Activated T-helper 1 cell treated with anti-CD3 and anti-CD28 coated beads, Interleukin-2, amount 50 U/mL, for 16 hours (primary cell): ENCODE measurements at places on chromosomes 12 and 14.
A peak's percentile ranks its signal among the peaks of the same experiment; 100 is the strongest.

- DNase-seq, result no peak
Measured at GRCh38 chr12:119894916-119895315, 17.8 kb upstream of the CIT start.

- DNase-seq, result no peak
Measured at GRCh38 chr12:49954863-49955830, 4.6 kb downstream of the AQP2 start.

DNA sequence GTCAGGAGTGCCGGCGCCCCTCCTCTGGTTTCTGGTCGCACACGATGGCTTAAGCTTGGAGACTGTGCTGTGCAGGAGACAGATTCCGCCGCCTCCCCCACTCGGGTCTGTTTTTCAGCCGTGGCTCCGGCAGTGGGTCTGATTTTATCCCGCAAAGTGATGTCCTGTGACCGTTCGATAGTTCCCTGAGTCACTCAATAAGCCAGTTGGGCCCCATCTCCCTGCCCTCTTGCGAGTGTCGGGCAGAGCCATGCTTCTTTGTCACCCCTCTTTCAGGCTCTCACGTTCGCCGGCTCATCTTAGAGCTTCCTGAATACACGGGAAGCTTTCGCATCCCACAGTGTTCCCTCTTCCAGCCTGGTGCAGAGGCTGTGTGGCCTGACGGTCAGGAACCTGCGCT, 127.8 kb upstream of the RFLNA start:
- DNase-seq, result no peak

GRCh38 chr12:31896514-31897039, 62.6 kb upstream of the RESF1 start:
- peak; percentile 43 for DNase-seq

DNA sequence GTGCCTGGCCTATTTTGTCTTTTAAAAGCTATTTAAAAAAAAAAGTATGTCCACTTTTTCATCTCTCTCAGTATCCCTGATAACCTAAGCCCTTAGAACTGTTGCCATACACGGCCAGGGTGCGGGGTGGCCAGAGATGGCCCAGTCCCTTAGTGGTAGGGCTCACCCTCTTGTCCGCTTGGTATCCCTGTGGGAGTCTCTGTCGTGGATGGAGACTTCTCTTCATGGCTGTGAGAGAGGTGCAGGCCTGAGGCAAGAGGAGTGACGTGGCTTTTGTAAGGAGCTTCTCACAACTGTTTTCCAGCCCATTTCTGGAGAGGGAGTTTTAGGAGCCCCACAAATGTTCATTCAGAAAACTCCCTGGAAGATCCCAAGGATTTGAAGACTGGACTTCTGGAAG, 26.8 kb downstream of the XRCC3 start:
- no peak for DNase-seq

GRCh38 chr12:89825591-89826449, 117.2 kb upstream of the ATP2B1 start:
- DNase-seq, result no peak

- DNase-seq, result no peak
Measured at GRCh38 chr14:104593241-104593701, 11.3 kb downstream of the TMEM179 start.

DNA sequence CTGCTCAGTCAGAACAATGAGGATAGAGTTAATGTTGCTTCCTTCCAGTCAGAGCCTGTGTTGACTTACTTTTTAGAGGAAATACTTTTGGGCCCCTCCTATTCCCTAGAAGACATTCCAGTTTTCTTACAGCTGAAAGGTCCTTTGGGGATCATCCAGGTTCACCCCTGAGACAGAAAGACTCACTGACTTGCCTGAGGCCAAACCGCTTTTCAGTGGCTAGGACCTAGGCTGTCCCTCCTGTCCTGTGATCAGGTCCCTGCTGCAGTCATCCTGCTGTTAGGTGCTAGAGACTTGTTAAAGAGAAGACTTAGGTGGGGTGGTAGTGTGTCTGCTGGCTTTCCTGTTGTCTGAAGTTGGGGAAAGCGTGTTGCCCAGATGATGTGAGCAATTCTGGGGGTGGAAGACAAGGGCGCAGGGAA, 39.6 kb downstream of the SUSD6 start:
- no peak for DNase-seq

DNA sequence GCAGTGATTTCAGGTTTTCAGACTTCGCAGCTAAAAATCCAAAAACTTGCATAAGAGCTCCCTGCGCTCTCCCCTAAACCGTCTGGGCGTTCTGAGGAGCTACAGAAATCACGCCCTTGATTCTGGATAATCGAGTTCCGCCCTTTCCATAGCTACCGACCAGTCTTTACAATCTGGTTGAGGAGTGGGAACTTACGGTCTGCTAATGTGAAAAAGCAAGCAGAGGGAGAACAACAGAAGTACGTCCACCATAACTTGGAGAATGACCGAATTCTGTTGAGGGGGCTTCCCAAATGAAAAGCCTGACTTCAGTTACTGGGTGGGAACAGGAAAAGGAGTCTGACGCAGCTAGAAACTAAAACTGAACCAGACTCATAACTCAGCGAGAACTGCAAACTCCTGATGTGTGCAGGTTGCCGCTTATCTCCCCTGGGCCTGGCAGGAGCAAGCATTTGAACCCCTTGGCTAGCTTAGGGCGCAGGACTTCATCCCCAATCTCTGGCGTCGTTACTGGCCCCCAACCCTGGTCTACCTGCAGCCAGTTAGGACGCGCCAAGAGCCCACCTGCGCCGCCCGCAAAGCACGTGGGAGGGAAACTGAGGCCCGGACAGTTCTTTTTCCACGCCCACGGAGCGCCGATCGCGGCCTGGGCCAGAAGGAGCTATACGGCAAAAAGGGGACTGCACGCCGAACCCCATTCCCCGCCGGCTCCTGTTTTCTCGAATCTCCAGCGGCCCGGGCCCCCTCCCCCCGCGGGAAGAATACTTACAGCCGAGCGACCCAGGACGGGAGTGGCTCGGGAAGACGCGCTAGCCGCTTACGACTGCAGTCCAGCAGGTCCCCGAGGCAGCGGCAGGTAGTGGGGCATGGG, 838 bp downstream of the LRIG3 start:
- DNase-seq, result no peak

GRCh38 chr12:7729746-7730145, 17.4 kb downstream of the CLEC4C start:
- DNase-seq, result no peak

DNA sequence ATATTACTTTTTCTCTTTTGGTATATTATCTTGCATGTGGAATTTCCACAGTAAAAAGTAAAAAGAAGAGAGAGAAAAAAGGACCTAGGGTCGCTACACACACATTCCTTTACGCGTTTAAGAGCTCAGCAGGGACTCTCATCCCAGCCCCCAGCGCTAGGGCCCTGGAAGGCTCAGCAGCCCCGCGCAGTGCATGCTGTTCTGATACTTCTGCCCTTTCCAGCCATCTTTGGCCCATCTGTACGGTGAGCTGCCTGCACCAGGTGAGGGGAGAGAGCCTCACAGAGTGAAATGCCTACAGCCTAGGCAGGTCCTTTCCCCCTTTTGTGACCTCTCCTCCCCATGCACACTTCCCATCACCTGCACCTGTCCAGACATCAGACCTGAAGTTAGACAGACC, 1.6 kb upstream of the LTBR start:
- no peak for DNase-seq

DNA sequence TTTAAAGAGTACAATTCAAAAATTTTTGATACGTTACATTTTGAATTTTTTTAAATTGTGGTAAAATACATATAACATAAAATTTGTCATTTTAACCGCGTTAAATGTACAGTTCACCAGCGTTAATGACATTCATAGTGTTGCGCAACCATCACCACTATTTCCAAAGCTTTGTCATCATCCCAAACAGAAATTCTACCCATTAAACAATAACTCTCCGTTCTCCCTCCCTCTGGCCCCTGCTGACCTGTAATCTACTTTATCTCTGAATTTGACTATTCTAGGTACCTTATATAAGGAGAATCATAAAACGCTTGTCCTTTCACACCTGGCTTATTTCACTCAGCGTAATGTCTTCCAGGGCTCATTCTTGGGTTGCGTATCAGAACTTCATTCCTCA, 69.1 kb upstream of the DYNC1H1 start:
- no peak for DNase-seq

- no peak for DNase-seq
Measured at GRCh38 chr12:95784915-95785314, 5.6 kb downstream of the NTN4 start.

DNA sequence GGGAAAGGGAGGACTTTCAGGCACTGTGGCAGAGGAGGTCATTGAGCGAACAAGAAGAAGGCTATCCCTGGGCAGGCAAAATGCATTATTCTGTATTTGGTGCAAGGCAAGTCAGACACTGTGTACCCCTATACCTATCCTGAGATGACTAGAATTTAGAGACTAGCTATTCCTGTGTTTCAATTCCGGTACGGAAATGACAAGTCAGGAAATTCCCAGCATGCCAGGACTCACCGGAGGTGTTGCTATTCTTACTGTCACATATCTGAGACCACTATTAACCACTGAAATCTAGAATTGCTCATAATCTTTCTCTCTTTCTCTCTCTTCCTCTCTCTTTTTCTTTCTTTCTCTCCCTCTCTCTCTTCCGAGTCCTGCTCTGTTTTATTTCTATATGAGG, 297.1 kb downstream of the PDZRN4 start:
- DNase-seq, result no peak

DNA sequence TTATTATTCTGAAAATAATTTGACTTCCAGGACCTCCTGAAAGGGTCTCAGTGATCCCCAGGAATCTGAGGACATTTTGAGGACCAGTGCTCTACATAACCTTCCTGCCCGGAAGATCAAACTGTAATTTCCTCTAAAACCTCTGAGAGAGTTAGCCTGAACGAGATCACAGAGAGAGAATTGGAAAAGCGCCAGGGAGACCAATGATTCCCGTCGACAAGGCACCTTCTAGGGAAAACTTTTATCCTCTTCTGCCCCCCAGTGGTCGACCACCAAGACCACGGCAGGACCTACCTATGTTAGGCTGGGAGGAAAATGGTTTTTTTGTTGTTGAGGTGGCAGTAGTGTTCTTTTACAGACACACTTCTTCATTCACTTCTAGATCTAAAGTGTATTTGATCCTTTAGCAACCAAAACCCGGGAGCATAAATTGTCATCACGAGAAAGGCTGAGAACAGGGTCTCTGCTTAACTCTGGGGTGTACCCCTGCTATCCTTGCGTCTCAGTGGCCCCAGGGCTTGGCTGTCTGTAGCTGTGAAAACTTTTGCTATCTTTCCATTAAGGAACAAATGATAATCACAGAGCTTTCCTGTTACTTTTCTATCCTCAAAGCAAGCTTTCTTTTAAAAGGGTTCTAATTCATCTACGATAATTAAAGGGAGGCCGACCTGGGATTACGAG, 62.9 kb upstream of the NID2 start:
- no peak for DNase-seq

- no peak for DNase-seq
Measured at GRCh38 chr14:23536494-23536893, 15.1 kb downstream of the ZFHX2 start.

- no peak for DNase-seq
Measured at GRCh38 chr12:43349863-43350262, 202.1 kb downstream of the ADAMTS20 start.

GRCh38 chr14:24277071-24277470, 5.7 kb upstream of the RABGGTA start:
- DNase-seq, result no peak

DNA sequence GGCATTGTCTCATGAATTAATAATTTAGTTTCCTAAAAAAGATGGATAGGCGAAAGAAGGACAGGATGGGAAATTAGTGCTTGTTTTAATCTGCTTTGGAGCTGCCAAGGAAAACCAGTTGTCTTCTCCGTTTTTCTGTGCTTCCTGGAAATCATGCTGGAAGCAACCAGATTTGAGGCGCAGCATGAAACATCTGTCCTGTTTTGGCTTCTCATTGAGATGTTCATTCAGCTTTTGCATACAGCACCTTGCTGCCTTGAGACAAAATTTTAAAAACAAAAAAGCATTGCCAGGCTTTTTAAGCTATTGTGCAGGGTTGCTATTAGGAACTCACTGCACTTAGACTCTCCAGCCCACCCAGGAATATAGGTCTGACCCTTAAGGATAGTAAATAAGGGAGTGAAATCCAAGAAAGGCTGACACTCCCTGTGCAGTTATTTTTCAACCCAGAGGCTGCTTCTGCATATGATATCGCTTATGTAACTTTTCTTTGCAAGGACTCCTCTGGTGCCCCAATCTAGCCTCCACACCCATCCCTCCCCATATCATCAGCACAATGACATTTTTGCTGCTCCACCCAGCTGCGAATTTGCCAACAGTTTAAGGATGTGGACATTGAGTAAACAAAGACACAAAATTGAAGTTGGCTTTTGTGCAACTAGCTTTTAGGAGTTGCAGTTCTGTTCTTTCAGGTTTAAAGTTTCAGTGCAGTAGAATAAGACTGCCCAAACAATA, 46.9 kb upstream of the MDM1 start:
- no peak for DNase-seq

DNA sequence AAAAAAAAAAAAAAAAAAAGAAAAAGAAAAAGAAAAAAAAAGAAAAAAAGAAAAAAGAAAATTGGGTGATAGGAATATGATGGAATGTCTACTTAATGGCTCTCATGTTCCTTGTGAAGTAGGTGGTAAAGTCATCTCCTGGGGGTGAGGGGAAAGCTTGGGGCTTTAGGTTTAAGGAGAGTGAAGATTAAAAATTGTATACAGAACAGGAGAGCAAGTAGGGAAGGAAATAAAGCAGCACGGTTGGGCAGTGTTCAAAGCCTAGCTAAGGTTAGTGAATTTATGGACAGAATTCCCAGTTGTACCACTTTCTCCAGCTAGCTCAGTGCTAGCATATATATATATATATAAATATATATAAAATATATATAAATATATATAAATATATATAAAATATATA, 40.0 kb upstream of the SLC2A13 start:
- DNase-seq, result no peak

DNA sequence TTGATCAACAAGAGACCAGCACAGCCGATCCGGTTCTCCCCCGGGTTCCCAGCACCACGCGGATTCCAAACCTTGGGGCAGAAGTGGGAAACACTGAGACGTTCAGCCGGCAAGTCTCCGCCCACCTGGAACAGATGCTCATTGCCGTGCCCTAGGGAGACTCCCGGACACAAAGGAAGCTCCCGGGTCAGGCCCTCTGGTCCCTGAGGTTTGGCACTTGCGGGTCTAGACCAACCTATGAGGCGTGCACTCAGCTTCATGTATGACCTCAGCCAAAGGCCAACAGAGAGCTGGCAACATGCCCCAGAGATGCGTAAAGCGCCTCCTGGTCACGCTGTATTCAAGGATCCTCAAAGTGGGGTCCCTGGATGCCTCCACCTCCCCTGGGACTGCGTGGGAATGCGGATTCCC, 2.5 kb downstream of the RIMBP2 start:
- no peak for DNase-seq

GRCh38 chr12:116544656-116545055, 14.5 kb upstream of the MAP1LC3B2 start:
- no peak for DNase-seq

GRCh38 chr12:124684496-124684895, 117.1 kb upstream of the NCOR2 start:
- no peak for DNase-seq

- DNase-seq, result no peak
Measured at GRCh38 chr12:127677537-127678131, 589.3 kb upstream of the TMEM132C start.

GRCh38 chr12:80000831-80001230, 65.9 kb upstream of the PPP1R12A start:
- DNase-seq, result no peak
